ENCODE measurements at places on chromosomes 6 and 20.

DNA sequence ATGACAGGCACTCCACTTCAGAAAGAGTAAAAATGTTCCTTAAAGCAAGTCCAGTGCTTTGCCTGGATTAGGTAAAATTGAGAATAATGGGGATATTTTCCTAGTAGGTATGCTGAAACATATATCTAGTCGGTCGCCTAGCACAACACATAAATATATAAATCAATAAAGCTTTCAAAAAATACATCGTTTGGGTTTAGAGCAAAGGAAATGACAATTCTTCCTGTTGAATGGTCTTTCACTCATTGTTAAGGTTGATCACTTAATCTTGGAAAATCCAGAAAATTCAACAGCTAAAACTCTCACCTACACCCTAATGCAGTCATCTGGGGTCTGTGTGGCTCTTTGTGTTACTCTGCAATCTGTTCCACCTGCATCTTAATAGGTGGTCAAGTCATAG lies 13.9 kb downstream of the HAO1 start:
- DNase-seq = no peak

DNA sequence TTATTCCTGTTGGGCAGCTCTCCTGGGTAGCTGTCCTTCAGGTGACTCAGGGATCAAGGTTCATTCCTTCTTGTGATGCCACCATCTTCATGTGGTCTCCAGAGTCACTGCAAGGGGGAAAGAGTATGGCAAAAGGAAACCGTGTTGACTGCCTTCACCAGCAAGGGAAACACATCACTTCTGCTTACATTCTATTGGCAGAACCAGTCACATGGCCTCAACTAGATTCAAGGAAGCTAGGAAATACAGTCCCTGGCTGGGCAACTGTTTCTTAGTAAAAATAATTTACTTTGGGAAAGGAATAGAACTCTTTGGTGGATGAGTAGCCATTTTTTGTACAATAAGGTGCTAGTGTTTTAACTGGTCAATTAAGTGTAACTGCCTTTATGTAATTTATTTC lies 5.3 kb downstream of the ANKRD6 start:
- DNase-seq = no peak

DNA sequence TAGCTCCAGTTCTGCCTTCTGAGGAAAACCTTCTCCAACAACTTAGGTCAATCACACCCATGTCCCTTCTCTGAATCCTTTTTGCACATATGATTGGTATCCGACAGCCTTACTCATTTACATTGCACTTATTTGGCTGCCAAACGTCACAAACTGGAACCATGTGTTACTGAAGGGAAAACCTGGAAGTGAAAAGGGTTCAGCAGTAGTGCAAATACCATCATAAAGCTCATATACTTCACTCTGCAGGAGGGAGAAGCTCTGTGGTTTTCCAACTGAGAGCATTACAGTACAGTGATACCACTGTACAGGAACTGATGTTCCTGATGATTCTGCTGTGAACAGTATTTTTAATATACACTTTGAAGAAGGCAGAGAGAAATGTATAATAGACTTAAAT lies 87.8 kb downstream of the SLC16A10 start:
- no peak for DNase-seq

DNA sequence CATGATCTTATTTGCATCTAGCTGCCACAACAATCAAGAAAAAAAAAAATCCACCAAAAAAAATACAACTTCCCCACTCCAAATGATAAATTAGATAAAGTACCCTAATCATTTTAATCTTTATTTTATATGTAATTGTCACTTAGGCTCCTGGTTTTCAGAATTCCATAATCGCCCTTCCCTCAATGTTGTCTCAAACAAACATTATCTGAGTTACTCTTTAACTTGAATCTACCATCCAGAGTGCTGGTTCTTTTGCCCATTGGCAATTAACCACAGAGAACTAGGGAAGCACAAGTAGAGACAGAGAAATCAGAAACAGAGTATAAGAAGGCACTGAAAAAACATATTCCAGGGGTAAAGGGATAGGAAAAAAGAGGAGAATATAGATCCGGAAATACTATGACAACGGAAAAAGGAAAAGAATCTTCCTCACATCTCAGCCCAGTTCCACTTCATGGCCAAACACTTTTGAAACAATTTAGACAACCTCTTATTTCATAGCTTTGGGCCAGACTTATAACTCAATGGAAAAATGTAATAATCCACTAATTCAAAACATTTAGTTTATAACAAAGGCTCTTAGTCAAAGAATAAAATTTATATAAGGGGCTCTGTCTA lies 861 bp upstream of the NHSL1 start:
- no peak for DNase-seq

GRCh38 chr20:34047010-34047687 lies 53.4 kb downstream of the RALY start:
- DNase-seq = no peak

- no peak for DNase-seq
Measured at GRCh38 chr6:163860287-163861081, 446.0 kb downstream of the QKI start.

DNA sequence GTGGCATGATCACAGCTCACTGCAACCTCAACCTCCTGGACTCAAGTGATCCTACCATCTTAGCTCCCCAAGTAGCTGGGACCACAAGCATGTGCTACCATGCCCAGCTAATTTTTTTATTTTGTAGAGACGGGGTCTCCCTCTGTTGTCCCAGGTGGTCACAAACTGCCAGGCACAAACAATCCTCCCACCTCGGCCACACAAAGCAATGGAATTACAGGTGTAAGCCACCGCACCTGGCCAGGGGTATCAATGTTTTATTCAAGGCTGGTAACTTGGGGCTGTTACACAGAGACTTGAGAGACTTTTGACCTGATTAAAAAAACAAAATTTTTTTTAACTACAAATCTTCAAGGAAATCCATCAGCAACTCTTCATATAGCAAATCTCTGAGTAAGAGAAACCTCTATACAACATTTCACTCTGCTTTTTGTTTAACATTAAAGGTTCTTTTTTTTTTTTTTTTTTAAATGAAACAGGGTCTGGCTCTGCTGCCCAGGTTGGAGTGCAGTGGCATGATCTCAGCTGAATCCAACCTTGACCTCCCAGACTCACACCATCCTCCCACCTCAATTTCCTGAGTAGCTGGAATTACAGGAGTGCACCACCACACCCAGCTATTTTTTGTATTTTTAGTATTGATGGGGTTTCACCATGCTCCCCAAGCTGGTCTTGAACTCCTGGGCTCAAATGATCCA lies 5.9 kb downstream of the EIF2S2 start:
- DNase-seq = no peak

DNA sequence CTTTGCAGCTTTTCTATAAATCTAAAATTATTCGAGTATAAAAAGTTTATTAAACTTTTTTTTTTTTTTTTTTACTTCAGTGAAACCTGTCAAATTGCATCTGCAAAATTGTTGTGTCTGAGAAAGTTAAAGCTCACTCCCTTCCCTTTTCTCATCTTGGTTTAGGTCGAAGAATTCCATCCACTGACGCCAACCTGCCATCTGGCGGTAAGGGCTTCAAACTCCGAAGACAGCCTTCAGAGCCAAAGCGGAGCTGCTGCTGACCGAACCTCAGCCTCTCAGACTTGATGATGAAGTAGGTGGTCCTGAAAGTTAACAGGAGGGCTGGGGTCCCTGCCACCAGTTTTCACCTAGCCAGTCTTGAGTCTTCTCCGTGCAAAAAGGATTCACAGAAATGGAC lies 29.6 kb upstream of the VAPB start:
- no peak for DNase-seq

- DNase-seq = peak; percentile 16
Measured at GRCh38 chr20:59042151-59042795, at the start of gene PRELID3B. TSS of gene PRELID3B (minus strand) at chr20:59042786. CDS start at chr20:59042730, 56 bp downstream.

DNA sequence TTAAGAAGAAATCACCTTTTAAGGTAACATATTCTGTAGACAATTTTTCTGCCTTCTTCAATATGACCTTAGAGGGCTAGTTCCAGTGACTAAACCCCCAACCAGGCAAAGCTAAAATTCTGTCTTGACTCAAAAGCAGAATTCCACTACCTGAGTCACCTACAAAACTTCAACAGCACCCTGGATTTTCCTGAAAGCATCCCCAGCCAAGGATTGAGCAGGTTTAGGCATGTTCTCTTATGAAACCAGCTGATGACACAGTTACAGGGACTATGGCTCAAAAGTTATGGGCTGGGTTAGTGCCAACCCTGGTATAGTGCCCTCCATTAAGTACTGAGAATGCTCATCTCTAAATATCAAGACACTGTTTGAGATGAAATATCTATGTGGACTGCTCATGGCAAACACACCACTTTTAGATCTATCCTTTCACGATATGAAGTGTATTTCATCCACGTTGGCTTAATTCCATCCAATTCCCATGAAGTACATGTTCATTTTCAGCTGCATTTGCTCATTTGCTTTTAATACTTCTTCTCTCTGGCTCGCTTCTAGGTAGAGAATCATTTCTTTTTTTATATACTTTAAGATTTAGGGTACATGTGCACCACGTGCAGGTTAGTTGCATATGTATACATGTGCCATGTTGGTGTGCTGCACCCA lies 53.6 kb upstream of the TNFAIP3 start:
- DNase-seq = no peak

DNA sequence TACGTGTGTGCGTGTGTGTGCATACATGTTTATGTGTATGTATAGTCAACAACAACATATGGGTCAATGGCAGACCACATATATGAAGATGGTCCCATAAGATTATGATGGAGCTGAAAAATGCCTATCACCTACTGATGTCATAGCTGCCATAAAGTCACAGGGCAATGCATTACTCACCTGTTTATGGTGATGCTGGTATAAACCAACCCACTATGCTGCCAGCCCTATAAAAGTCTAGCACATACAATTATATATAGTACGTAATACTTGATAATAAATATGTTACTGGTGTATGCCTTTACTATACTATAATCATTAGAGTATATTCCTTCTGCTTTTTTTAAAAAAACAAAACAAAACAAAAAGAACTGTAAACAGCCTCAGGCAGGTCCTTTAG lies 148.4 kb upstream of the ARID1B start:
- no peak for DNase-seq

- DNase-seq = no peak
Measured at GRCh38 chr6:144153260-144153659, 2.9 kb downstream of the STX11 start.

GRCh38 chr6:53059648-53060589 lies 5.3 kb upstream of the FBXO9 start:
- DNase-seq = no peak

GRCh38 chr6:122751326-122751725 lies 28.2 kb upstream of the FABP7 start:
- no peak for DNase-seq

DNA sequence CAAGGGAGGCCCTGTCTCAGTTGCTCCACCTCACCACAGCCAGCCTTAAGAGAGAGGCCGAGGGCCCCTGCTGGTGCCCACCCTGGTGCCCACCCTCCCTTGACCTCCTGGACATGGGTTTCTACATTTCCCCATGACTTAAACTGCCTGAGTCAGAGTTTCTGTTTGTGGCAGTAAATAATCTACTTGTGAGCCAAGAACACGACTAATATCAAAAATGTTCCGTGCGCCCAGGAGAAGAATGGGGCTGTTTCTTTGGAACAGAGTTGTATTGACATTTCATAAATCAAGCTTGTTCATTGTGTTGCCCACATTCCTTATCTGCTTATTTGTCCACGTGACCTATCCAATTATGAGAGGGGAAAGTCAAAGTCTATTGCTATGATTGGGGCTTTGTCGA lies 143.5 kb downstream of the ANKRD60 start:
- DNase-seq = no peak

DNA sequence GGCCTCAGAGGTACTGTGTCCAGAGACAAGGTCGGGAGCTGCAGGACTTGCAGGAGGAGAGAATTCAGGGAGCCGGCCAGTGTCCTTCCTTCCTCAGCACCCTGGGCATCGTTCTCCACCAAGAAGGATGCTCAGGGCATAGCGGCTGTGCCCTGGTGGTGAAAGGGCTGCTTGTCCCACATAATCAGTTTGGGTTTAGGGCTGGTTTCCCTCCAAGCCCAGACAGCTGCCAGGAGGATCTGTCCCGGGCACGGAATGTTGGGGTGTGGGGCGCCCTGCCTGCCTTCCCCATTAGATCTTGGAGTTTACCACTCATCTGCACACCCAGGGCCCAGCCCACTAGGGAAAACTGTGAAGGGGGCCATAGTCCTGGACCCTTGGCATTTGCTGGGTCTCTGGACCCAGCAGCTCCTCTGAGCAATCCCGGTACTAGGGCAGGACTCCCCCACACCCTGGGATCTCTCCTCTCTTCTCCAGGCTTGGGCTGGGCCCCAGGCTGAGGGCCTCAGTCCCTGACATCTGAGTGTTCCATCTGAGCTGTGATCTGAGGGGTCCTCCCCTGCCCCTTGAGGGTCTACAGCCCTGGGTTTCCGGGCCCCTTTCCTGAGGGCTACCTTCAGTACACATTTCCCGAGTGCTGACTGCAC lies 18.6 kb upstream of the SPDEF start:
- no peak for DNase-seq

DNA sequence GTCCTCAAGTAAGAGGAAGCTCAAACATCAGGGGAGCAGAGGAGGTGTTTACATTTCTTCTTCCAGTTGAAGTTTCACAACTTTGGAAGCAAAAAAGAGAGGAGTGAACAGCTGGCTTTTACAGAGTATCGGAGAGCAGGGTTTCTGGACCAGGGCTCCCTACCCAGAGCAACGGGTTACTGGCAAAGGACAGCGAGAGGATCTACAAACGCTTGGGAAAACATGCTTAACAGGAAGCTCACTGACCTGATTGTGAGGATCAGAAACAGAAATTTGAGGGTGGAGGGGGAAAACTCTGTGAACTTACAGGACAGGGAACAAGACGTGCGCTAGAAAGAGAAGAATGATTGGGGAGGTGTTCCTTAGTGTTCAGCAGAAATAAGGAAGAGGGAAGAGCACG lies 85.7 kb upstream of the TAB2 start:
- no peak for DNase-seq

DNA sequence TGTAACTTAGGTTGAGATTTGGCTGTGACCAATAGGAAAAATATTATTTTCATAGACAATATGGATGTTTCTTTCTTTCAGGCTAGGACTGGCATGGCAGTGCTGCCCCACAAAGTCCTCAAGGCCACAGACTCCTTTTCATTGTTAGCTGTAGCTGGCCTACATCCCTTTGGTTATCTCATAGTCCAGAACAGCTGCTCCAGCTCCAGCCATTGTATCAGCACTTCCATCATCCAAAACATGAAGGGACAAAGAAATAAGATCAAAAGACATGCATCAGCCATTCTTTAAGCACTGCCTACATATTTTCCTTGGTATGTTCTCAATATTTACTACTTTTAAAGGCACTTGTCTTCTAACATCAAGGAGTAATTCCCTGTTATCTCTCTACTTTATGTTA lies 73.0 kb downstream of the ZDHHC14 start:
- no peak for DNase-seq

- no peak for DNase-seq
Measured at GRCh38 chr6:135231469-135231844, 50.3 kb downstream of the MYB start.

All from NCI-H510A (cell line).